Prostate gland (tissue), 2 donors: ENCODE measurements at places on chromosomes 5 and 9. TPM values are rescaled to one million over a fixed set of nuclear protein-coding genes. Genes with fewer than 3 reads are reported as not detected.

SPATA31C1 gene
- total RNA-seq: 0.97 TPM

CDH6 gene
- total RNA-seq: 1.2 TPM

GRXCR2 gene
- not detected for total RNA-seq

DNA sequence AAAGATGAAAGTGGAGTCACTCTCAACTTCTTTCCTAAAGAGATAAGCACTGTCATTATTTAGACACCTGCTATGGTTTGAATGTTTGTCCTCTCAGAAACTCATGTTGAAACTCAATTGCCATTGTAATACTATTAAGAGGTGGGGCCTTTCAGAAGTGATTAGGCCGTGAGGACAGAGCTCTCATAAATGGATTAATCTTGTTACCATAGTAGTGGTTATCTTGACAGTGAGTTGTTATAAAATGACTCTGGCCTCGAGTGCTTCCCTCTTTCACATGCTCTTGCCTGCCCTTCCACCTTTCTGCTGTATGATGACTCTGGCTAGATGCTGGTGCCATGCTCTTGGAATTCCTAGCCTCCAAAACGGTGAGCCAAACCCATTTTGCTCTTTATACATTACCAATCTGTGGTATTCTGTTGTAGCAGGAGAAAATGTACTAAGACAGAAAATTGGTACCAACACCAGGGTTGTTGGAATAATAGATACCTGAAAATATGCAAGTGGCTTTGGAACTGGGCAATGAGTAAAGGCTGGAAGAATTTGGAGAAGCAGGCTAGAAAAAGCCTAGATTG, 38.0 kb downstream of the GDA start:
- DNase-seq: no peak

DNA sequence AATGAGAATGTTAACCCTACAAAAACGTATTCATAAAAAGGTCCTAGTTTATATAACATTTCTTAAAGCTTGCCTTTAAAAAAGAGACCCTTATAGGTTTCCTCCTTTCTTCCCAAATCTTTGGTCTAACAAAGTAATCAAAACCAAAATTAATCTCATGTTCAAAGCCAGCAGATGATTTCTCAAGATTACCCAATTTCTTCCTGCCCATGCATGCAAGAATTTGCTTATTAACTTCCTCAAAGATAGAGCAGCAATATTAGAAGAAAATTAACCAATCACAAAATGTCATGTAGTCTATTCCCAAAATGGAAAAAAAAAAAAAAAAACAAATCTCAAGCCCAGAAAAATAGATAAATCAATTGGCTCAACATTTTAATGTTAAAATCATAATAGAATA, 114.9 kb downstream of the MLLT3 start:
- DNase-seq: no peak

DNA sequence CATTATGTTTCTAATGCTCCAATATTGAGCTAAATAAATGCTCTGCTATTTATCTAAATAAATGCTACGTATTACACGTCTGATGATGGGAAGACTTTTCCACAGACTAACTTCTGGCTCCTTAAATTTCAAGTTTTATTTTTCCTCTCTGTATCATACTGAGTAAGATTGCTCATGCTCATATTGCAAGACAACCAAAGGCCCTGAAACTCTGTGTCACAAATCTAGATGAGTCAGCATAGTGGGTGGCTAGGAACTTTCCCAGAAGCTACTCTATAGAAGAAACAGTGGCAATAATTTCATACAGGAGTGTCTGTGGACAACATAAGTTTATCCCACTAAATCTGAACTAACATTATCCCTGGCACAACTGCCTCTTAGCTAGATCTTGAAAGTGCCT, 53.0 kb upstream of the RFX3 start:
- no peak for DNase-seq

- DNase-seq: no peak
Measured at GRCh38 chr5:52988335-52989024, 672 bp upstream of the ITGA2 start.

DNA sequence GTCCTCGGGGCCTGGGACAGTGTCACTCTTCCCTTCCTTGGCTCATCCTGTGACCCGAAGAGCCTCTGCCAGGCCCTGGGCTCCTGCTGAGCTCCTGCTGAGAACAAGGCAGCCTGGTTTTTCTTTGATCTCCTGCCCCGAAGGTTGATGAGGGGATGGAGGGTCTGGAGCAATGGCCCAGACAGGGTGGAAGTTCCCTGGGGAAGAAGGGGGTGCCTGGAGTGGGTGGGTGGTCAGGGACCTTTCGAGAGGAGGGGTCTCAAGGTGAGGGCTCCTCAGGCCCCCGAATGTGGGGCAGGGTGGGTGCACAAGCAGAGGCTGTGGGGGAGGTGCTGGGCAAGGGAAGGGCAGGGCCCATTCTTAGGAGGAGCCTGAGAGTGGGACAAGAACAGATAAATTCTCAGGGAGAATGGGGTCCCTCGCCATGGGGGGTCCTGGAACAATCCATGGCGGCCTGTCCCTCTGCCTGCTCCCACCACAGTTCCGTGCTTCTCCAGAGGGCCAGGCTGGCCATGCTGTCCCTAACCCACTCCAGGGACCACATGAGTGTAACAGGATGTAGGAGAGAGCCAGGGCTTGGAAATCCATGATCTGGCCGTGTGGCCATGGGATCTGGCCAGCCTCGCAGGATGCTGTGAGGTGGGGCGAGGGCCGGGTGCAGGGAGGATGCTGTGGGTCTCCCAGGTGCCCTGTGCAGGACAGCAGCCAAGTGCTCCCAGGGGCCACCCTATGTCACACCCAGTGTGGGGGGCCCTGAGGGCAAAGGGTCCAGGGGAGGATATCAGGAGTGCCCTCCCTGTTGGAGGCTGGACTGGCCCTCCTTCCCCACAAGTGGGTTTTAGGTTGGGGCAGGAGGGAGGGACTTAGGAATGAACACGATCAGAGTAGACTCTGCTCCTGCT, 128.5 kb upstream of the LPCAT1 start:
- no peak for DNase-seq
